ENCODE measurements at places on chromosomes 2 and 18.

GRCh38 chr2:8806885-8807704, 30.3 kb downstream of the KIDINS220 start:
- no peak for DNase-seq

- no peak for DNase-seq
Observed at GRCh38 chr2:64092502-64092901, 51.7 kb downstream of the PELI1 start.

DNA sequence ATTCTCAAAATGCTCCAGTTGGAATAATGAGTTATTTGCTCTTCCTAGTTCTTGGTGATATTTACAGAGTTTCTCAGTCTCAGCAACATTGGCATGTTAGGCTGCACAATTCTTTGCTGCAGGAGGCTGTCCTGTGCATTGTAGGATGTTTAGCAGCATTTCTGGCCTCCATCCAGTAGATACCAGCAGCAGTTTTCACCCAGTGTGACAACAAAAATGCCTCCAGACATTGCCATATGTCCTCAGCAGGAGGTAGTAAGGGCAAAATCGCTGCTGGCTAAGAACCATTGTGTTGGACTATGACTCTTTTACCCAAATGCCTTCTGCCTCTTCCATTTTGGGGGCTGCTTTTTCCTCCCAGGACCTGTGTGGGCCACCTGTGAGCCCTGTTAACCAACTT, 50.4 kb downstream of the PAX8 start:
- DNase-seq, result no peak

GRCh38 chr2:147916723-147917122, 71.9 kb downstream of the ACVR2A start:
- no peak for DNase-seq

DNA sequence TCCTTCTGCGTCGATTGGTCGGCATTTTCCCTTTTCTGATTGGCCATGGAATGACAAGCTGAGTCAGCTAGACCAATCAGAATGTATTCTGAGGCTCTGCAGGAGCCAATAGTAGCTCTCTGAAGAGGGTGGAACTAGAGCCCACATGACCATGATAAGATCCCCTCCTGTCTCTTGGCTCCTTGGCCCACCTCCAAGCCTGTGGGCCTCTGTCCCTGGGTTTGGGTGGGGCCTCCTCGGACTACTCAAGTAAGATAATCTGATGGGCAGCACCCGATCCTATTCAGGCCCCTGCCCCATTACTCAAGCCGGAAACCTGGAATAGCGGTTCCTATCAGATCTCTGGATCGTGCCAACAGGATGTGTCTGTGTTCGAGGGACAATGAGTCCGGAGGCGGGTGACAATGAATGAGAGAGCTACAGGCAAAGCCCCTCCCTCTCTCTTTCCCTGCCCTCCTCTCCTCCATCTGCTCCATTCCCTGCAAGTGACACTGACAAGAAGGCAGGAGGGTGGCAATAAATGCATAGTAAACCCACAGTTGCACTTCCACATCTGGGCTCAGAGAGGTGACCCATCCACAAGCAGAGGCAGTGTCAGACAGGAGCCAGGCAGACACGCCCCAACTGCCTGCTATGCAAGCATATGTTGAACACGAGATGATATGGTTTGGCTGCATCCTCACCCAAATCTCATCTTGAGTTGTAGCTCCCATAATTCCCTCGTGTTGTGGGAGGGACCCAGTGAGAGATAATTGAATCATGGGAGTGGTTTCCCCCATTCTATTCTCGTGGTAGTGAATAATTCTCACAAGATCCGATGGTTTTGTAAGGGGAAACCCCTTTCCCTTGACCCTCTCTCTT, 114.7 kb downstream of the TNS1 start:
- no peak for DNase-seq

DNA sequence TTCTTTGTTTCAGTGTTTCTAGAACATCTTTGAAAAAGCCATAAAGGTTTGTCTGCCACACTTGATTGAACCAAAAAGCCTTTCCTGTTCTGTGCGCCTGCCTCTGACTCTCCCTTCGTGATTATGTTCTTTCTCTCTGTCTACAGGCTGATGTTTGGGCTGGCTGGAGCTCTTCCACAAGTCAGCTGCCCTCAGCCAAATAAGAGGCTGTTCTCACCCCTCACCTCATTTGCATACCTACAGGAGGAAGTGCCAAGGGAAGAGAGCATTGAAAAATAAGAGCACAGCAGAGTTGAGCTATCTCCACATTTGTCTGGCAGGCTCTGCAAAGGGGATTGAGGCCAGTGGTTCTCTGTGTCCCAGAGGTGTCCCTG, 15.8 kb downstream of the INPP5D start:
- no peak for DNase-seq

GRCh38 chr2:3491306-3491705, 28.0 kb downstream of the ADI1 start:
- no peak for DNase-seq

- no peak for DNase-seq
Observed at GRCh38 chr2:80291656-80292055, 12.9 kb downstream of the LRRTM1 start.

GRCh38 chr18:72187956-72188355, 356.2 kb downstream of the CBLN2 start:
- no peak for DNase-seq

- DNase-seq, result no peak
Observed at GRCh38 chr2:84022810-84023431, 436.2 kb downstream of the SUCLG1 start.

- no peak for DNase-seq
Observed at GRCh38 chr2:98804736-98805135, 73.8 kb upstream of the MGAT4A start.

DNA sequence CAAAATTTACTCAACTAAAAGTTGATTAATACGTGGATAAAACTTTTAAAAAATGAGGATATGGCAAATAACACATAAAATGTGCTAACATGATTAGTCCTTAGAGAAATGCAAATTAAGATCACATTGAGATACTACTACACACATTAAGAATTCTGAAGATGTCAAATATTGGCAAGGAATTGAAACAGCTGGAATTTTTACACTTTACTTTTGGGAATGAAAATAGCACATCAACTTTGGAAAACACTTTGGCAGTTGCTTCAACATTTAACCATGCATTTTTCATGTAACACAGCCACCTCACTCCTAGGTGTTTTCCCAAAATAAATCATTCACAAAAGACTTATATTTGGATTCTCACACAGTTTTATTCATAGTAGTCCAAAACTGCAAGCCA, 687.9 kb upstream of the SETBP1 start:
- DNase-seq, result no peak

DNA sequence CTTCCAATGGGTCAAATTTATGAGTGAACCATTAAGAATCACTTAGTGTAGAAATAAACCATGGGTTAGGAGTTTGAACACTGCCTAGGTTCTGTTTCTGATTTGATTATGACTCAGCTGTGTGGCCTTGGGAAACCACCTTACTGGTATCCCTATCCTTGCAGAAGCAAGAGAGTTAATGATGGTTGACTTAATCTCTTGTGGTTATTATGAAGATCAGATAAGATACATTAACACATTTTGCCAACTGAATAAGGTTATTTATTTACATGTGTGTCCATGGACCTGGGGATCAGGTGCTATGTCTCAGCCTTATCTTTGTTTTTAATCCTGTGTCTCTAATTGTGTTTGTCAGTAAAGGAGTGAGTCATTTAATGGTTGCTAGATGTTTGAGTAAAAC, 5.4 kb upstream of the KCNJ13 start:
- DNase-seq, result no peak

GRCh38 chr2:177984749-177985148, 87.8 kb downstream of the PDE11A start:
- no peak for DNase-seq

- DNase-seq, result no peak
Observed at GRCh38 chr2:187658952-187659525, 104.8 kb upstream of the TFPI start.

GRCh38 chr2:189698020-189698887, 23.8 kb downstream of the ANKAR start:
- DNase-seq, result no peak

GRCh38 chr18:72672364-72673184, 128.4 kb upstream of the CBLN2 start:
- DNase-seq, result no peak

DNA sequence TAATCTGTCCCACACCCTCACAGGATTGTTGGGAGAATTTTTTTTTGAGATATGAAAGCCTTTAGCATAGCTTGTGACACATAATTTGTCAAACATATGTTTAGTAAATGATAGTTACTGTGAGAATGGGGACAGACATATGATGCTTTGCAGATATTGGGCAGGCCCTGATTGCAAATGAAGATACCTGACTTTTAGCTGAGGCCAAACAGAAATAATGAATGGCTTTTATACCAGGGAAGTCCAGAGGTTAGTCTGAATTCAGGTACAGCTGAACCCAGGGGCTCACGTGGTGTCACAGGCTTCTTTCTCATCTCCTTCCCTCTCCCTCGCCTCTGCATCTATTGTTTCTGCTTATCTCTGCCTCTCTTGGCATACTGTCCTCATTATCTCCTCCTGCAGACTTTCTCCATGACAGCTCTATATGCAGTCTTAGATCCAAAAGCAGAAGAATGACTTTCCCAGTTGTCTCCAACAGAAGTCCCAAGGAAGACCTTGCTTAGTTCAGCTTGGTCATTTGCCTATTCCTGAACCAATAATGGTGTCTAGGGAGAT, 4.9 kb upstream of the WNT10A start:
- DNase-seq, result no peak

GRCh38 chr2:43293744-43294695, 67.6 kb upstream of the ZFP36L2 start:
- peak; percentile 42 for DNase-seq

- no peak for DNase-seq
Observed at GRCh38 chr2:129201696-129202095, 777.8 kb upstream of the RAB6C start.

DNA sequence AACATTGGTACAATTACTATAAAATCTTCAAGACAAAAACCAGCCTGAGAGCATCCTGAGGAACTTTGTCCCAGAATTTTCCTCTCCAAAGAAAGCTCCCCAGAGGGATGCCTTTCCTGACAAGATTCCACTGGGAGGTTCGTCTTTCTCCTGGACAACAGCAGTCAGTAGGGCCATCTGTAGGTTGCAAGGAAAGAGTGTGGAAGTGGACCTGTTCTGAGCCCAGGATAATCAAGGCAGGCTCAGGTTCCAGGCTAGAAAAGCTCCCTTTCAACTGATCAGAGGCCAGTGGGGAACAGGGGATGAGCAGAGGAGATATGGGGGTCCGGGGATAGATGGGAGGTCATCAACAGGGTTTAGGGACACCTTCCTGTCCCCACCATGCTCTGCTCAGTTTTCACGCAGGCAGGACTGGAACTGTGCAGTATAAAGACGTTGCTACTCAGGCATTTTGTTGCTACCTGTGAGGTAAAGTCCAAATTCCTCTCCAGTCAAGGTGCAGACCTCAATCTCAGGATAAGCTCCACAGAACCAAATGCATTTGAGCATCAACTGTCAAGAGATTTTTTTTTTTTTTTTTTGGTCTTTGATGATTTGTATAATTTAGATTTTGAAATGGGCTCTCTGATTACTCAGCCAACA, 126.2 kb downstream of the STRN start:
- no peak for DNase-seq

- no peak for DNase-seq
Observed at GRCh38 chr2:16014041-16014787, 73.9 kb downstream of the MYCN start.

- no peak for DNase-seq
Observed at GRCh38 chr2:105307962-105308361, 21.6 kb downstream of the TGFBRAP1 start.

- DNase-seq, result no peak
Observed at GRCh38 chr18:44080054-44080453, 600.6 kb upstream of the SETBP1 start.

GRCh38 chr2:20350041-20350712, 467 bp downstream of the PUM2 start:
- DNase-seq, result peak; percentile 84

DNA sequence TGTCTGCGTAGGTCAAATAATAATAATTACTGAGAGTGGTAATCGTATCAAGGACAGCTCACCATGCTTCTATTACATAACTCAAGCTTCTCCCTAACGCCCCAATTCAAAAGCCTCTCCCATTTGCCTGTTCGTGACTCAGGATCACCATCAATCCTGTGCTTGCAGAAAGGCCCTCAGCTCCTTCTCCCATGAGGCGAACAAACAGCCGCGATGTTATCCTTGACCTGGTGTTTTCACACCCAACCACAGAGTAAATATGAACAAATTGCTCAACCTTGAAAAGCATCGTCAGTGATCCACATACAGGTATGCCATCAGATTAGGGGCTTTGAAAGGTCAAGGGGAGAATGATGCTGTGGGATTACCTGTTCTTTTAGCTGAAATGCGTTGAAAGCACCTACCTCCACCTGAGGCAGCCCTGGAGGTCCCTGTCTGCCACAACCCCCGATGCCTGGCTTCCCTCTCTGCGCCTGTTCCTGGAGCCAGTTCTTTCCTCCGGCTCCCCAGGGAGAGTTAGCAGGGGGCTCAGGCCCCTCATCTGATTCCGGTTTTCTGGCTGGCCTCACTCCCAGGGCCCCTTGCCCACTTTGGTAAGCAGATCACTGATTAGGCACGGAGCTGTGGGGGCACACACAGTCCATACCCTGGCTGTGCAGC, 39.1 kb upstream of the ODC1 start:
- peak; percentile 12 for DNase-seq

DNA sequence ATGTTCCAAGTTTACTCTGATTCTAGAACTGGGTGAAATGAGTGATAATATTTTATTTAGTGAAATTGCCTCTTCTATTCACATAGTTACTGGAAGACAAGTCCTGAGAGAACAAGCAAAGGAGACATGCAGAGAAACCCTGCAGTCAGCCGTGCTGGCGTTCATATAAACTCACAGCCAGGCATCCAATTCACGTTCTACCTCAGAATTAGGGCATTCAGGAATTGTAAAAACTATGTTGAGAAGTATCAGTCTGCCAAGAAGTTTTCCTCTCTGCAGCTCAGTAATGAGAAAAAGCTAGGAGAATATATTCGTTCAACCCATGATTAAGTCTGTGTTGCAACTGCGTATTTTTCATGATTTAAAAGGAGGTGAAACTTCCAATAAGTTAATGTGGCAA, 156.2 kb upstream of the DSEL start:
- DNase-seq, result no peak

DNA sequence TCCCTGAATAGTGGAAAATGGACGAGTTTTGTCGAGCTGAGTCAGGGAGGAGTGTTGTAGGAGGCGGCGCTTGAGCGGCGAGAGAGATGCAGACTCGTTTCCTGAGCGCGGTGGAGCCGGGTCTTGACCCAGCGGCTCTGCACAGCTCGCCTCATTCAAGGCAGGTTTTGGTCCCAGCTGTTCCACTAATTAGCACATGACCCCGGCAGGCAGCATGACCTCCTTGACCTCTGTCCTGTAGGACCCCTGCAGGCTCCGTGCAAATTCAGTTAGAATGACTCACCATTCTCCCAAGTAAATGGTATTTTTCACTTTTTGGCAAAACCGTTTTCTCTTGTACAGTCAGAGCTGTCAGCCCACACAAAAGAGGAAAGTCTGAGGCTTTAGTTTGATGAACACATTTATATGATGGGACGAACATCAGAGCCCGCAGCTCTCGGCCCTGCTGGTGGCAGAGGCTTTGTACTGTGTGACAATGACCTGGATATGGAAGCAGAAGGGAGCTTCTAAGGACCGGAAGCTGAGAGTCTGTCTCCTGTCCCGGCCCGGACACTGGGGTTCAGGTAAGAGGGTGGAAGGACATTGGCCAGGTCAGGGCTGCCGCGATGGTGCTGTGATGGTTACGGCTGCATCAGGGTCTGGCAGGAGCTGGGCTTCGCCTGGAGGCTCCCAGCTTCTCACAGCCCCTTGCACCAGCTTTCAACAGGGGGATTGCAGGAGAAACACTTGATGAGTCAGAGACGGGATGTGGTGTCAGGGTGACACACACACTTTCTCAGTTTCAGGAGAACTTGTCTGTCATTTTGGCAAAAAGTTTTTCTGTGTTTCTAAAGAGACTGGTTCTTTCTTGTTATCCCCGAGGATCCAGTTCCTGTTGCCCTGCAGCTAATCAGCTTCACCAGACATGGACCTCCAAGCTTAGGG, 29.9 kb upstream of the ALKAL2 start:
- peak; percentile 57 for DNase-seq
